NCI-H2081 treated with DMSO at 0.1 percent for 48 hours (cell line): ENCODE measurements at places on chromosomes 3 and 15.

DNA sequence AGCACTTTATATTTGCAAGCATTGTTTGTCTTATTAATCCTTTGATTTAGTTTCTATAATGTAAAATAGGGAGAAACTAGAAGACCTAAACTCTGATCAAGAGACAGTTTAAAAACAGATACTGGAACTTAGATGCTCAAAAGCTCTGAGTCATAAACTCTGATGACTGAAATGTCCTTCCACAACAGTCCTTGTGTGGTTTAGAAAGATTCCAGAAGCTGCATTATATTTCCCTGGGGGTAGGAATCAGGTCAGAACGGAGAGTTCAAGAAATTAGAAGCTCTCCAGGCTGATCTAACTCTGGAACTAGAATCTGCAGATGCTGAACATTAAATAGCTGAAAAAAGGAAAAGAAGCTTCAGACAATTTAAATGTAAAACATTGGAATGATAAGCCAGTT lies 18.3 kb upstream of the ONECUT1 start:
- DNase-seq: no peak

DNA sequence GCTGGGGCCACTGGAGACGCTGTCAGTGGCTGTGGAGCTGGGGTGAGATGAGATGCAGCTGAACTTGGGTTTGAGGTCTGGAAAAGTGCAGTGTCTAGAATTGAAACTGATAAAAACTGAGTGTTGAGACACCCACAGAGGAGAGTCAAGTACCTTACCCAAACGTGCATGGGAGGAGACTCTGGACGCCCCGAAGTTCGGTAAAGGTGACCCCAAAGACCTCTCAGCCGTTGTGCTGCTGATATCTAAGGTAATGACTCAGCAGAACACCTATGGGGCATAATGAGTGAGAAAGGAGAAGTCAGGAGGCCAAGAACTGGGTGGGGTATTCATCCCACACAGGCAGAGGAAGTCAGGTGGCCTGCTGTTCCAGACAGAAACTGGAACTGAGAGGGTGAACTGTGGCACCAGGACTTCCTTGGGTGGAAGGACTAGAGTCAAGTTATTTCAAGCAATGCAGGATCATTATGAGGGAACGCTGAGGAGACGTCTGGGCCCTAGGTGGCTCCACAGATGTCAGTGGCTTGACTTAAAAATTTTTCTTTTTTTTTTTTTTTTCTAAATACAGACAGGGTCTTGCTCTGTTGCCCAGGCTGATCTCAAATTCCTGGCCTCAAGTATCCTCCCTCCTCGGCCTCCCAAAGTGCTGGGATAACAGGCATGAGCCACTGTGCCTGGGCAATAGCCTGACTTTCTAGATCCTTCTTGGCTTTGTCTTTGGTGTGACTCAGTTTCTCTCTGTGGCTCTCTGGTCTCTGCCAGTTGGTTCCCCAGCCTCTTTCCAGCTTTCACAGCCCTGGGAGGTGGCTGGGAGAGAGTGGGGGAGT lies 67.6 kb upstream of the GCNT3 start:
- no peak for DNase-seq

- no peak for DNase-seq
These were observed 117.5 kb downstream of the PDCD6IP start for GRCh38 chr3:33915796-33916546.

DNA sequence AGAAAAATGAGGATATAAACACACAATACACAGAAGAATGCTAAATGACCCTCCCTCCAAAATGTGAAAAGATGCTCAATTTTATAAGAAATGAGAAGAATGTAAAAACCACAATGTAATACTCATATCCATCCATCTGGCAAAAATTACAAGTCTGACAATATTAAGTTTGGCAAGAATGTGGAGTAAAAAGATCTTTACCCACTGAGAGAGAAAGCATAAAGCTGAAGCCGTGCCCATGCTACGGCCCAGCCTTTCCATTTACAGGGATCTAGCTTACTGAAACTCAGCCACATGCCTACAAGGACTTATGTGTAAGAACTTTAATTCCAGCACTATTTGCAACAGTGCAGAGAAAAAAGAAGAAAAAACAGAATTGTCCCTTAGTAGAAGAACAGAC lies 42.9 kb downstream of the ATP13A3 start:
- DNase-seq: no peak

DNA sequence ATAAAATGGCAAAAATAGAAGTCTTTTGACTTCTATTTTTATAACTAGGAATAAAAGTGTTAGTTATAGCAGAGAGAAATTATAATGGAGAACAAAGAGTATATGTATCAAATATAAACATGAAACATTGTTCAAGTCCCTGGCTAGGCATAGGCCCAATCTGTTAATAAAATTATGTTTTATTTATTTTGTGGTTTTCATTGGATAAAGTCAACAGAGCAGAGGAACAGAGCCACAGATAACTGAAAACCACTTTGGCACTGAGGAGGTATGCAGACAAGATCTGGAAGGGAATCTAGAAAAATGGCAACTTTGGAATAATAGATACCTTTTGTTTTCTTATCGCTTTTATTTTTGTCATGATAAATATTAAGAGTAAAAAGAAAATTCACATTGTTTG lies 50.4 kb upstream of the ICE2 start:
- no peak for DNase-seq

- no peak for DNase-seq
These were observed 72.6 kb downstream of the SETD5 start for GRCh38 chr3:9469986-9470385.

GRCh38 chr15:71784719-71785118 lies 25.6 kb upstream of the NR2E3 start:
- DNase-seq: no peak

GRCh38 chr3:101169516-101169915 lies 150.9 kb downstream of the IMPG2 start:
- DNase-seq: no peak

DNA sequence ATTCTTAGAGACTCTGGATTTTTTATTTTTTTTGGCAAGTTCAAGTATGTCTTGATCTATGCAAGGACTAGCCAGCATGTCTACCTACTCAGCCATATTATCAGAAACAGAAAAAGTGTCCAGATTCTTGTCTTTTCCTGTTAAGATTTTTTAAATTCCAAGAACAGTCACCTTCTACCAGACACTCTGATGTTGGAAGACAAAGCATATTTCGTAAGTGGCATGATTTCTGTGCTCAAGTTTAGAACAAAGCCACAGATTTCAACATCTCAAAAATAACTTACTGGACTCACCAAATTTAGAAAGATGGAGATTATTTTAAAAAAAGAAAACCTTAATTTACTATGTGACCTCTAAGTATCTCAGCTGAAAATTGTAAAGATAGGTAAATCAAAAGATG lies 61.9 kb downstream of the GOLGA6L7 start:
- no peak for DNase-seq

DNA sequence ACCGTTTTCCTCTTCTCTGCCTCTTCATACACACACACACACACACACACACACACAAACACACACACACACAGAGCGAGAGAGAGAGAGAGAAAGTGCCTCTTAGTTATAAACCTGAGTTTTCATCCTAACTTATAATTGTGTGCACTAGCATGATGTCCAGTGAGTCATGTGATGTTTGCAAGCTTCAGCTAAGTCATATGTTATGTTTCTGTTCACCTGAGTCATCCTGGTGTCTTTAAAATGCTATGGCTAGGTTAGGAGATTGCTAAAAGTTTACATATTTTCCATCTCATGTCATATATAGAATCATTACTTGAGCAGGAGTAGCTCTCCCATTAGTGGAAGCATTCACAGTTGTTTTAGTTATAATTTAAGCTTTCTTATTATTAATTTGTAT lies 155.8 kb downstream of the EPHA6 start:
- DNase-seq: no peak

- no peak for DNase-seq
These were observed 241.4 kb downstream of the ISL2 start for GRCh38 chr15:76577879-76578512.

DNA sequence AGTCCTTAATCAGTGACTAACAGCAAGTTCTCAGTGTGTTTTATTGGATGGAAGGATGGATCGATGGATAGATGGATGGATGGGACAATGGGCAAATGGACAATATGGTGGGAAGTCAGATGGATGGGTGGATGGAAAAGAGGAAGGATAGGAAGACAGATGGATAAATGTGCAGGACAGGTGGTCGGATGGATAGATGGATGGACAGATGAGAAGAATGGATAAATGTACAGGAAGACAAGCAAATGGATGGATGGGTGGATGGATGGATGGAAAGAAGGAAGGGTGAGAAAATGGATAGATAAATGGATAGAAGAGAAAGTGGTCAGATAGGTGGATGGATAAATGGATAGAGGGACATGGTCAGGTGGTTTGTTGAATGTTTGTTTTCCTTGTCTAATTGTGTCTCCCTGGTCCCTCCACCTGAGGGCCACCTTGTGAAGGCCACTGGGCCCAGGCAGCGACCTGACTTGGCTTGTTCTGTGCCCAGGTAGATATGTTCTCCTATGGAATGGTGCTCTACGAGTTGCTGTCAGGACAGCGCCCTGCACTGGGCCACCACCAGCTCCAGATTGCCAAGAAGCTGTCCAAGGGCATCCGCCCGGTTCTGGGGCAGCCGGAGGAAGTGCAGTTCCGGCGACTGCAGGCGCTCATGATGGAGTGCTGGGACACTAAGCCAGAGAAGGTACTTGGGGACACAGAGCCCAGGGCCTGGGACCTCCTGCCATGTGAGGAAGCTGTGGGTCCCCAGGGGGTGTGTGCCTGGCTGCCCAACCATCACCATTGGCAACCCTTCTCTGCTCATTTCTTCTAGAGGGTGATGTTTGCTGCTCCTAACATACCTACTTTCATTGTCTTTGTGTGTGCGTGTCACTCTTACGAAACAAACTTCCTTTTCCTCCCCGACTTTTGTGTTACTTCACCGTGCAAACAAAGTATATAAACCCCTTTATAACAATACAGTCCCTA lies 137.5 kb downstream of the LRRK1 start:
- no peak for DNase-seq

- DNase-seq: no peak
These were observed 88.6 kb upstream of the ADAMTS17 start for GRCh38 chr15:100430411-100430810.
